NCI-H446 treated with DMSO at 0.1 percent for 48 hours (cell line): ENCODE measurements at places on chromosomes 2 and 18.

DNA sequence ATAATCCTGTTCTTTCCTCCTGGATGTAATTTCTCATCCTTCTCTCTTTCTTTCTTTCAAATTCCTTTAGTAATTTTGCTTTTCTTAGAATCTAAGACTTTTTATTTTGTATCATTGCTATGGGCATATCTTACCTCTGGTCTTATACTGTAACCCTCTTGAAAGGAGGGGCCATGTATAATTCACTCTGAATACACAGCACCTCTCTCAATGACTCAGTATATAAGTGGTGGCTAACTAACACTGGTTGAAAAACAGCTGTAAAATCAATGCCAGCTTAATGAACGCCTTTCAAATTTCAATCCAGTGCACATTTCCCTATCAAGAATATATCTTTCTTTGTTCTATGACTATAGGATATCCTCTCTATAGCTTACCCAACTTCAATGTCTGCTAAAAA lies 53.7 kb downstream of the CWC22 start:
- no peak for DNase-seq

DNA sequence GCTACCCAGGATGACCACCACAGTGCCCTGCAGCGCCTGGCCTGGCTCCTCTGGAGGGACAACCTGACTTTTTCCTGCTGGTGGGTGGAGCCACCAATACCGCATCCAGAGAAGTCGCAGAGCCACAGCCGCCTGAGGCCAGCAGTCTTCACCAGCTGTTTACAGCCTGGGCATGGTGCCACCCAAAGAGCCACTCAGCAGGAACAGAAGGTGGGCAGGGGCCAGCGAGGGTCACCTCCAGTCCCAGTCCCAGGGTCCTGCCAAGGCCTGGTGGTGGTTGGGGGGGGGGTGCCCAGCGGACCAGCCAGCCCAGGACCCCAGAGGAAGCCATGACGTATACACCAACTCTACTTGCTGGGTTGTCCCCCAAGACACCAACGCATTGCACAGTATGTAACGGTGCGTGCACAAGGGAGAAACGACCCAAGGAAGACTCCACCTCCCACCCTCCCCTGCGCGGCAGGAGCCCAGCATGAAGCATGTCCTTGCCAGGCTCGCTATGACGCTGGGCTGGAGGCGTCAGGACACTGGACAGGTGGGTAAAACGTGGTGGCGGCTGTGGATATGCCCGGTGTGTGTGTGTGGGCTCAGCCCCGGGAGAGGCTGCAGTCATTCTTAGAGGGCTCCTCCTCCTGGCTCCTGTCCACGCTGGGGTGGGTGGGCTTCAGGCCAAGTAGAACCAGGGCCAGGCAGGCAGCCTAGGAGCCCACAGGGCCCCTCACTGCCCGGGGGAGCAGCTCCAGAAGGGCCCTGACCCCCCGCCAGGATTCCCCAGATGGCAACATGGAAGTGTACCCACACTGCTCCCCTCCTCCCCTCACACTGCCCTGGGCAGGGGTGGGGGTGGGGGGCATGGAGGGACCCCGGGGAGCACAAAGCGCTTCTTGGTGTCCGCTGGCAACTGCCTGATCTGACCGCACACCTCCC lies 49.3 kb downstream of the HS6ST1 start:
- peak; percentile 51 for DNase-seq

DNA sequence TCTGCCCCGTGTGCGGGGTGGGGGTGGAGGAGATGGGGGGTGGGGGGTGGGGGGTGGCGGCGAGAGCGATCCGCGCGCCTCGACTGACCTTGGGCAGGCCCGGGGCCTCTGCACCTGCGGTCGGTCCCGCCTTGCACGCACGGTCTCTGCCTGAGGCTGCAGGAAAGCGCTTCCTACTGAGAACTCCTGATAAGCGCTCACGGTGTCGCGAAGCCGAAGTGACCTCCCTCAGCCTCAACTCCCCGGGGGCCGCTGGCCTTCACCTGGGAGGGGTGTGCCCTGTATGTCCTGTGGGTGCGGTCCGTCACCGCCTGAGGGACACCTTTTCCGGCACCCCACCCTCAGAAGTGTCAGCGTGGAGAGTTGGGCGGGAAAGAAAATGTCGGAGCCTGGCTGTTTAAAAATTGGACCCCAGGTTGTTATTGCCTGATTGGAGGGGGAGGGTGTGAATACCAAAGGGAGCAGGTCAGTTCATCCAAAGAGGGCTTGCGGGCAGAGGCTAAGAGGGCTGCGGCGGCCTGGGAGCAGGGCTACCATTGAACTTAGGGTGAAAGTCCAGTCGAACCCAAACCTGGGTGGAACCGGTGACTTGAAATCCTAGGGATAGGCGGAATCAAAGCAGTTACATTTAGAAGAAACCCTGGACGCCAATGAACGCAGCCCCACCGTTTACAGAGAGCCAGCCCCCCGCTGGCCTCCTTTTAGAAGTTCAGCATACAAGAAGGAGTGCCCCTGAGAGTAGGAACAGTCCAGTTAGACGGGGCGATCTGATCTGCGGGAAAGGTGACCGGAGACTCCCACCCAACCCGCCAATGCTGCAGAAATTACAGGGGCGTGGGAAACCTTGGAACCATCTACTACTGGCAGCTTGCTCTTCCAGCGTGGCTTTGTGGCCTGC lies 1.2 kb downstream of the MAL start:
- DNase-seq: no peak

- no peak for DNase-seq
Observed at GRCh38 chr2:221225752-221226151, 346.4 kb downstream of the EPHA4 start.

DNA sequence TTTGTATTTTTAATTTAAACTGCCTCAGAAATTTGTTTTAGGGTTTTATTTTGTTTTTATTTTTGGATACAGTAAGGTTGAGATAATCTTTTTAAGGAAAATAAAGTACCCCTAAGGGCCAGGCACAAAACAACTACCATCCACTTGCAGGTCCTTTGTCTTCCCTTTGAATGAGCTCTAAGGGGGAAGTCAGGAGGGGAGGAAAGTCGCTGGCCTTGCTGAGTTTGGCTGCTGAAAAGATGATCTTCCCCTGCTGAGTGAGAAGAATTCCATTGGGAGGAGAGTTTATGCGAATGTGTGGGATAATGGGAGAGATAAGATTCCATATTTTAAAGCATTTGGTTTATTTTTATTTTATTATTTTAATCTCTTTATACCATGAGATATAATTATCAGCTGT lies 100.7 kb downstream of the ARHGAP15 start:
- no peak for DNase-seq

- DNase-seq: no peak
Observed at GRCh38 chr18:75023473-75023872, 185.5 kb downstream of the PTGR3 start.

DNA sequence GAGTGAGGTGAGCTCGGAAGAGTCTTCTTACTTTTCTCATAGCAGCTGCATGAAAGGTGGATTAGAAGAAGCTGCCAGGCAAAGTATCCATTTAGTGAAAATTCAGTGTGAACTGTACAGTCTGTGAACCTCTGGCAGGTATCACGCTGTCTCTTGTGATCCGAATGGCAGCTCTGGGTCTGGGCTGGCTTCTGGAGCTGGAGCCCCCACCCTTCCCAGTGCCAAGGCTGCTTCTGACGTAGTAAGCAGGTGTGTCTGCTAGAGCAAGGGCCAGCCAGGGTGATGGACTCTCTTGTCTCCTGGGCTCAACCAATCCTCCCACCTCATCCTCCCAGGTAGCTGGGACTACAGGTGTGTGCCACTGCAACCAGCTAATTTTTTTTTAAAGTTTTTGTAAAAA lies 14.0 kb upstream of the NTSR2 start:
- DNase-seq: no peak

- DNase-seq: no peak
Observed at GRCh38 chr2:135183822-135184221, 131.7 kb downstream of the RAB3GAP1 start.

DNA sequence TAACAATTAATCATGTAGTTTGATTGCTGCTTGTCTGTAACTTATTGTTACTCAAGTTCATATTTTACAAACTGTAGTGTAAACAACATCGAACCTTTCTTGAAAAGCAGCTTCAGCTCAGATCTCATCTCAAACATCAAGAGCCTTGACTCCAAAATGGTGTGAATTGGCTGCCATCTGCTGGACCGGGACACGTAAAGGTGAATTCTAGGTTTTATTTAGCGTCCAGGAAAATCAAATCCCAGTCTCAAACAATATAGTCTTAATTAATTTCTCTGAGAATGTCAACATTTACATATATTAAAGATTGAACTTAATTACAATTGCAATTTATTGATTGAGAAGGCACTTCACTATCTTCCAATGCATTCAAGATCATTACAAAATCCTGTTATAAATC lies 453.0 kb downstream of the GALR1 start:
- no peak for DNase-seq

GRCh38 chr2:173673640-173674039 lies 291.5 kb downstream of the SP3 start:
- DNase-seq: peak; percentile 97

GRCh38 chr18:63817441-63818051 lies 42.3 kb downstream of the SERPINB7 start:
- no peak for DNase-seq
